ENCODE measurements at places on chromosomes 11 and 22.

- no peak for DNase-seq
Measured at GRCh38 chr11:34006876-34007275, 44.7 kb upstream of the CAPRIN1 start.

- DNase-seq, result no peak
Measured at GRCh38 chr11:79860336-79860735, 419.5 kb upstream of the TENM4 start.

DNA sequence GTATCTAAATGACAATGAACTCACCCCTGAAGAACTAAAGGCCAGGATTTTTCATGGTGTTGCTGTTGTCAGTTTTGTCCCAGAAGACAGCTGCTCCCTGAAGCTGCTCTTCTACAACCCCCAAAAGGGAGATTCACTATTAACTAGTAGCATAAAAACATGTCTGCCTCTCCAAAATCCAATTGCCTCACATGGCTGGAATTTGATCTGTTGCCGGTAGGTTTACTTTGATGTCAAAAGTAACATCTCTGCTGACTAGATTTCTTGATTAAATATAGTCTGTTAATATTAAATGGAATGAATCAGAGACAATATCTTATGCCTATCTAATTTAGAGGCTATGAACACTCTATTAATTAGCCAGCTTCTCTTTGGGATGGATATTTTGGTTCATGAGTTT lies 425.4 kb downstream of the ETS1 start:
- DNase-seq, result no peak

DNA sequence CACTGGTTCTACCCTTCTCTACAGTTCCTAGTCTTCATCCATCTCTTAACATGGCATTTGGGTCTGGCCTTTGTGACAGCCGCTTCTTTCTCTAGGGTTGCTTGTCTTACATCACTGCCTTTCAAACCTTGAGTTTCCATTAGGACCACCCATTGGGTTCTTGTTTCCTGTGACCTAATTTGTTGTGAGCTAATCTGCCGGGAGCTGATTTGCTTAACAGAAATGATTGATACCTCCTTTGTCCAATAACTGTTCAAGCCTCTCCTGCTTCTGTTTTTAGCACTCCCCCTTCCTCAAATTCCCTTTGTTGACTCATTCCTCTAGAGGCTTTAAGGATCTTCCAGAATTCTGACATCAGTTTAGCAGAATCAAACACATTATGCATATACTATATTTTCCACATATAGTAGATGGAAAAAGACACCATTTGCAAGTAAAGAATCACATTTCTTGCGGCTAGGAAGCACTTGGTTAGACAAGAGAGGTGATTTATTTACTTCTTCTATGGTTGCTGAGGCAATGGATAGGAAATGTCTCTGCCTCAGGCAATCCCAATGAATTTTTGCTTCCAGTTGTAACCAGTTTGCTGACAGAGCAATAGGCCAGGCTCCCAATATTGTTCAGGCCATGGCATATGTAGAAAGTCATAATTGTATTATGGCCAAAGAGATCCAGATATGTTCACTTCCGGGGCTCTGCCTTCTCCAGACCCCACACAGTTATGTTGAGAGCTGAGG lies 130.7 kb downstream of the SNX19 start:
- no peak for DNase-seq

DNA sequence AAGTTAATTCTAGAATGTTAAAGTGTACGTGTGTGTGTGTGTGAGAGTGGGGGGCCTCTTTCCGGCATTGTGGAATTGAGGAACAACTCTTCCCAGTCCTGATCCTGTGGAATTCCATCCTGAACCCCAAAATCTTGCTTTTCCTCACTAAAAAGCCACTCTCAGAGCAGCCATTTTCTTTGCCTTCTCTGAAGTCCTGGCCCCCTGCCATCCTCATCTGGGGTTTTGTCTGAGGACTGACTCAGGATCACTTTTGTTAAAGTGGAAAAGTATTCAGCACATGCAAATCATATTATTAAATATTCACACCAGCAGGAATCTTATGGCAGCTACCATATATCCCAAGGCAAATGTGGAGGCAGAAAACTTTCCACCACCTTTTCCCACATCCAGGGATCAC lies 3.8 kb downstream of the SCN4B start:
- no peak for DNase-seq

GRCh38 chr11:60872124-60872960 lies 5.0 kb downstream of the ZP1 start:
- DNase-seq, result no peak

DNA sequence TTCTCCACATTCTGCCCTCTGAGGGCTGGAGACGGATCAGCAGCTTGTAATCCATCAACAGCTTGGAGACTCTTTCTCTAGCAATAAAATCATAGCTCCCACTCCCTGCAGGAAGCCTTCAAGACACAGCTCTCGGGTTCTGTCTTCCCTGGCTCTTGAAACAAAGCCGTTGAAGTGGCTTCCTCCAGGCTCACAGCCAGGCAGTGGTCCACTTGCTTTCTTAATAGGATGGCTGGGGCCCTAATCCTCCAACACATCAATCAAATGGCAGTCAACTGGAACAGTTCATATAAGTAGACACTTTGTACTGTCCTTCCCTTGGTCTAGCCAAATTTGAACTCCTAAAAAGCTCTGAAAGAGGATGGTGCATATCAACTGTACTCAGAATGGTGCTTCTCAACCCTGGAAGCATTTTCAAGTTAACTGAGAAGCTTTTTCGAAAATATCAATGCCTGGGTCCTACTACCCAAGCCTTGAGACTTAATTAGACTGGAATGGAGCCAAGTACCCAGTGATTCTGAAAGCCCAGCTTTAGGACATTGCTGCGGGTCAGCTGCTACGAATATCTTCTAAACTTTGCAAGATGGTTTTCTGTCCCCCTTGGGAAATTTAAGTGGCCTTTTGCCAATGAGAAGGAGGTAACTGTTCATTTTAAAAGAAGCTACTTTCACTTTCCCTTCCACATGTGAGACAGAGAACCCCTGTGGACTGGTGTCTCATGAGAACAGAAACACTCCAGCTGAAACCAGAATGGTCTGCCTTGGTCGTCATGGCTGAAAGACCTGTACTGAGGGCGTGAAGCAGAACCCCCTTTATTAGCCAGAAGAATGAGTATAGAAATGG lies 74.7 kb downstream of the SC5D start:
- no peak for DNase-seq

DNA sequence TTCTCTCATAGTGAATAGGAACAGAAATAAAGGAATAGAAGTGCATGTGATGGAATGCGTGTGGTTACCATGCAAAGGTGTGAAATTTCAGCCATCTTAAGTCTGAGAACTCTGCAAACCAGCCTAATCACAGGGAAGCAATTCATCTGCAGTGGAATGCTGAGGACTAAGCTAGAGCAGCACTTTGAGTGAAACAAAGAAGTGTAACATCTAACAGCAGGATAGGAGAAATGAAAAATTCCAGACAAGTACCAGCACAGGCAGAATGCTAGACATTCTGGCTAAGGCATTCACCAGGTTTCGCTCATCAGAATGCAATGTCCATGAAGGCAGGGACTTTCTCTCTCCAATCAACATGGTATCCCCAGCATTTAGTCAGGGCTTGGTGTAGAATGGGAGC lies 41.2 kb upstream of the SLC36A4 start:
- no peak for DNase-seq

DNA sequence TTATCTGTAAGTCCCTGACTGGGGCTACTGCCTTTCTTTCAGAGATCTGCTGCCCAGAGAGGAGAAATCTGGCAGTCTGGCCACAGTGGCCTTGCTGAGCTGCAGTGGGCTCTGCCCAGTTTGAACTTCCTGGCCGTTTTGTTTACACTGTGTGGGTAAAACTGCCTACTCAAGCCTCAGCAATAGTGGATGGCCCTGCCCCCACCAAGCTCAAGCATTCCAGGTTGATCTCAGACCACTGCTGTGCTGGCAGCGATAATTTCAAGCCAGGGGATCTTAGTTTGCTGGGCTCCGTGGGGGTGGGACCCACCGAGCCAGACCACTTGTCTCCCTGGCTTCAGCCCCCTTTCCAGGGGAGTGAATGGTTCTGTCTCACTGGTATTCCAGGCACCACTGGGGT lies 117.5 kb downstream of the TRPC6 start:
- DNase-seq, result no peak

DNA sequence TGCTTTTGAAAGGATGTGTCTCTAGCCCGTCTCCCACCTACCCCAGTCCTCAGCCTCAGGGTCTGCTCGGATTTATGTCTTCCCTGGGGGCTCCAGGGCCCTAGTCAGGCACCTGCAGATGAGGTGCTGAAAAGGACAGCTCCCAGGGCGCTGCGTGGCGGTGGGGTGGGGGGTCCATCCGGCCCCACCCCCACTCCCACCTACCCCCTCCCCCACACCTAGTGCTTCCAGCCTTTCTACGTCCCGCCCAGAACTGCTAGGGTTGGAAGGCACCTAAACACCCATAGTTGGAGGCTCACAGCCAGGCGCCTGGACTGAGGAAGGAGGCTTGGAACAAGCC lies 1.4 kb upstream of the ROBO3 start:
- no peak for DNase-seq

- DNase-seq, result no peak
Measured at GRCh38 chr11:44445500-44446365, 119.7 kb upstream of the CD82 start.
